ENCODE measurements at places on chromosomes 1 and 21.

DNA sequence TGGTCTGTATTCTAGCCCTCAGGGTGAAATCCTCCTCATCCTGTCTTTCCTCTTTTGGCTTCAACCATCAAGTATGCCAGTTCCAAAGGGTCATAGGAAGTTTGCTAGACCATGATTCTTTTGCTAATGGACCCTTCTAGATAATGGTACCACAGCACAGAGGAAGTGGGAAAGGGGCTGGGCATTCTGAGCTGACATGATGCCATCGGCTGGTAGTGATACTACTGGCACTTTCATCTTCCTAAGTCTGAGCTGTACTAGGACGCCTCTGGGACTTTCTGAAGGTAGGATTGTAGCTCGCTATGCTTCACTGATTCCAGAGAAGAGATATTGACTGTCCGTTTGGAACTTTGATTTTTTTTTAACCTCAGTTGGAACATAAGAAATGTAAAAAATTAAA lies 11.4 kb downstream of the FASLG start:
- DNase-seq = no peak

DNA sequence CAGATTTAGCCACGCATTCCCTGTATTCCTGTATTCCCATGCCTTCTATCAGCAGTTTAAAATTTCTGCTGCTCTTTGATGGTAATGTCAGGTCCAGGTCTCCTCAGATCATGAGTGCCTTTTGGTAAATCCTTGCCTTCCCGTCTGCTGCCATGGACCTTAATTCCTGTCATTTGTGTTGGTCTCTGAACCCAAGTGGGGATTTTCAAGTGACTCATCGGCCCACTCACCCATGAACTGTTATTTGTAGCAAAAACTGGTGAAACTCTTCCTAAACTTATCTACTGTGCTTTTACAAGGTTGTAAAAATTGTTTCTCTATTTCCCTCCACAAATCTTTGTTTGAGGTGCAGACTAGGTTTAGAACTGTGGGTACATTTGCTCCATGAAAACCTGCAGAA lies 47.4 kb downstream of the ACTN2 start:
- DNase-seq = no peak

- no peak for DNase-seq
Observed at GRCh38 chr1:112731451-112731850, 16.3 kb upstream of the PPM1J start.

DNA sequence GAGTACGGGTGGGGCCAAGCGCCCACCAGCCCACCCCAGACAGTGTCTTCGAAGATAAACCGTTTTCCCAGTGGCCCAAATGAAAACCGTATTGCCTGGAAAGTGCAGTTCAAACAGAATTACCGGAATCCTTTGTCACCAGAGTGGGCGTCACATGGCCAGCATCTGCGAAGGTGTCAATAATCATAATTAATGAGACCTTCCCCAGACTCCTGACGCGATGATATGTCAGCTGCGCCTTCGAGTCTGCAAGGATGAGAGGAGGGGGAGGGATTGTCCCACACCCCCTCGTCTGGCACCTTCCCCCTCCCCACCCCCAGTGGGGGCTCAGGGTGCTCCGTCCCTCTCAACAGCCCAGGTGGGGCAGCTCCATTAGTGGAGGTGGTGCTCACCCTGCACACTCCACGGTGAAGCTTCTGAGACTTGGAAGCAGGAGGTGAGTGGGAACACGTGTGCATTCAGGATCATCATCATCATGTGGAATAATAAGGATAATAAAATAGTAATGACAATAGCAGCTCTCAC lies 215.1 kb downstream of the PTPRU start:
- DNase-seq = no peak

- DNase-seq = no peak
Observed at GRCh38 chr21:28132713-28133112, 860.0 kb downstream of the LTN1 start.

- DNase-seq = no peak
Observed at GRCh38 chr1:44619261-44619900, 54.9 kb downstream of the TMEM53 start.

Data from NT2/D1 (cell line).